ENCODE measurements at places on chromosomes 13 and 19. TPM values are rescaled to one million over a fixed set of nuclear protein-coding genes. Genes with fewer than 3 reads are reported as not detected.
A peak's percentile ranks its signal among the peaks of the same experiment; 100 is the strongest.

GRCh38 chr13:113902986-113903775, 39.3 kb upstream of the GAS6 start:
- H3K27ac ChIP-seq, result no peak overlapping the region
- H3K4me1 ChIP-seq, result peaks cover 9% of the 10 kb centered on the region

- no peak for DNase-seq
- H3K27me3 ChIP-seq, result no peaks in the 10 kb centered on the region
- H3K4me3 ChIP-seq, result no peak overlapping the region
- no peaks in the 10 kb centered on the region for H3K36me3 ChIP-seq
- peaks cover 9% of the 10 kb centered on the region for H3K4me1 ChIP-seq
Measured at GRCh38 chr13:22599156-22599555, 581.6 kb upstream of the SGCG start.

DNA sequence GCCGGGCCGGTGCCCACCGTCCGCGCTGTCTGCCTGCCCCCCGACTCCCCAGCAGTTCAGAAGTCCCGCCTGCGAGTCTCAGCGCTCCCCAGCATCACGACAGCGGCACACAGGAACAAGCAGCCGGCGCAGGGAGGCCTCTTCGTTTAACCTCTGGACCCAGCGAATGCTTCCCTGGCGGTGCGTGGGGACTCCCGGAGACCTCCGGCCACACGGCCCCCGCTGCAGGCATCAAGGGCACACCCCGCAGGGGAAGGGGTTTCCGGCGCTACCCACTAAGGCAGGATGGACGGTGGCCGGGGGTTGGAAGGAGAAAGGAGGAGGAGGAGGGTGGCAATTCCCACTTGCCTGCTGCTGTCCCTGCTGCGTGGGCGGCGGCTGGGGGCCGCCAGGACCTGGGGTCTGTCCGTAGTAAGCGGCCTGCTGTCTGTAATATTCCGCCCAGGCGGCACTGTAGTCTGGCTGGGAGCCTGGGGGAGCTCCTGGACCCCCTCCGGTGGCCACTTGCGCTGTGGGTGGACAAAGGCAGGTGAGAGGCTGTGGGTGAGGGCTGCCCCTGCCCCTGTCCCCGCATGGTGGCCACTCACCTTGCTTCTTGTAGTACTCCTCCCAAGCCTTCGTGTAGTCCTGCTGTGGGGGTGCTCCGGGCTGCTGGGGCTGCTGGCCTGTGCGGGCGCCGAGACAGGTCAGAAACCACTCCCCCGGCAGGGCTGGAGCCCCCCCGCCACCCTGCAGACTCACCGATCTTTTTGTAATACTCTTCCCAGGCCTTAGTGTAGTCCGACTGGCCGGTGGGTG, 9.6 kb downstream of the KHSRP start:
- no peaks in the 10 kb centered on the region for H3K36me3 ChIP-seq
- no peak for DNase-seq
- H3K4me3 ChIP-seq, result no peak overlapping the region
- H3K4me1 ChIP-seq, result peaks cover 1% of the 10 kb centered on the region
- H3K27me3 ChIP-seq, result peaks cover 3% of the 10 kb centered on the region
- no peak overlapping the region for H3K27ac ChIP-seq

DNA sequence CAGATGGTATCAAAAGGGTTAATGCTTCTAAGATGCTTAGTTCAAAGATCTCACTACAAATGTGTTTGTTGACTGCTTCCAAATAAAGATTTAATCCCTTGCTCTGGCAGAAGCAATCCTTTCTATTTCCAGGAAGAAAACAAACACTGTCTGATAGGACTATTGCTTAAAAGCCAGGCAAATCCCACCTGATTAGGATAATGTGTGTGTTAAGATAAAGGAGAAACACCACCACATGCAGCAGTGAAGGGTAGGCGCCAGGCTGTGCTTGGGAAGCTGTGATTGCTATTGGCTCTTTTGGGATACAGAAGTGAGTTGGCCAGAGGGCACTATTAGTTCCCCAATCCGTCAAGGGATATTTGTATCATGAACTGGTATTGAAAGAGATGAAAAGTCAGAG, 62.8 kb upstream of the LRCH1 start:
- H3K4me1 ChIP-seq, result no peaks in the 10 kb centered on the region
- peaks cover 6% of the 10 kb centered on the region for H3K36me3 ChIP-seq
- H3K27ac ChIP-seq, result no peak overlapping the region
- no peaks in the 10 kb centered on the region for H3K27me3 ChIP-seq
- DNase-seq, result no peak

DNA sequence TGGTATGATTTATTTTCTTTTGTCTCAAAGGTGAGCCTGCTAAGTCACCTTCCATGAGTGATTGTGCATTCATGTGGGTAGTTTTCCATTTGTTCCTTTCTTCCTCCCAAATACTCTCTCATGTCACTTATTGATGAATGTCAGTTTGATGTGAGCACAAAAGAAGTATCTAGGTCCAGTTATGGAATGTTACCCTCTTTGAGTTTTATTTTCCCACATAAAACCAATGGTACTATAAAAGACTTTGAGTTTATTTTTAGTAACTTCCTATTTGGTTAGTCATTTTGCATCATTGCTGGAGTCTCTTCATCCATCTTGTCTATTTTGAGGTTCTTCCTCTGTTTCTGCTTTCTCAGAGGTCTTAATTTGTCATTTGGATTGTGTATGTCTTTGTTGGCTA, 321.3 kb downstream of the GPC6 start:
- H3K4me1 ChIP-seq, result peaks cover 20% of the 10 kb centered on the region
- H3K27me3 ChIP-seq, result no peaks in the 10 kb centered on the region
- no peak overlapping the region for H3K4me3 ChIP-seq
- H3K36me3 ChIP-seq, result no peaks in the 10 kb centered on the region
- DNase-seq, result no peak

GRCh38 chr13:111626371-111627305, 306.2 kb downstream of the TEX29 start:
- peaks cover 6% of the 10 kb centered on the region for H3K36me3 ChIP-seq
- no peak overlapping the region for H3K27ac ChIP-seq
- DNase-seq, result no peak

DNA sequence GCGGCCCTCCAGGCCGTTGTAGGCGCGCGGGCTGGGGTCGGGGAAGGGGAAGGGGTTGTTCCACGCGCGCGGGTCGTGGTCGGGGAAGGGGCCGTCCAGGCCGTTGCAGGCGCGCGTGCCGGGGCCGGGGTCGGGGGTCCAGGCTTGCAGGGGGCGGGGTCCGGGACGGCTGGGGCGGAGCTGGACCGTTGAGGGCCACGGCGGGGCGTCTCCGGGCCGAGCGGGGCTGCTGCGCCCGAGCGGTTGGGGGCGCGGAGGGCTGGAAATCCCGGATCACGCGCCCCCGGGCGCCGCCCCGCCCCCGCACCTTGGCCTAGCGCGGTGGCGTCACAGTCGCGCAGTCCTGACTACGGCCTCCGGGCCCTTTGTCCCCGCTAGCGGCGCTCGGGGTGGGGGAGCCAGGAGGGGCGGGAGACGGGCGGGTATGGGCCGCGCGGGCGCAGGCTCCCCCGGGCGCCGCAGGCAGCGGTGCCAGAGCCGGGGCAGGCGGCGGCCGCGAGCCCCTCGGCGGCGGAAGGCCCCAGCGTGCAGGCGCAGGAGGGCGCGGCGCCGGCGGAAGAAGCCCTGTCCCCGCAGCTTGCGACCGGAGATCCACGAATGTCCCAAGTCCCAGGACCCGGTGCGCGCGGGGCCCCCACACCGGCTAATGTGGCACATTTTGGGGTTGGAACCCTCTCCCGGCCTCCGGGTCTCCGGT, 665 bp downstream of the GPX4 start:
- H3K36me3 ChIP-seq, result no peaks in the 10 kb centered on the region
- no peaks in the 10 kb centered on the region for H3K4me1 ChIP-seq
- DNase-seq, result peak; percentile 80

DNA sequence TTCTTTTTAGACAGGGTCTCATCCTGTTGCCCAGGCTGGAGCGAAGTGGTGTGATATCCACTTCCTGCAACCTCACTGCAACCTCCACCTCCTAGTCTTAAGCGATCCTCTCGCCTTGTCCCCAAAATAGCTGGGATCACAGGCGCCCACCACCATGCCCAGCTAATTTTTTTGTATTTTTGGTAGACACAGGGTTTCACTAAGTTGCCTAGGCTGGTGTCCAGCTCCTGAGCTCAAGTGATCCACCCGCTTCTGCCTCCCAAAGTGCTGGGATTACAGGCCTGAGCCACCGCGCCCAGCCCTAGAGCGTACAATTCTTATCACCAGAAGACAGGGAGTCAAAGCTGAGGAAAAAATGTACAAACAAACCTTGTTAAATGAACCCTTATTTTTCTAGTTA, 4.5 kb upstream of the ELOF1 start:
- H3K36me3 ChIP-seq, result no peaks in the 10 kb centered on the region
- H3K27ac ChIP-seq, result no peak overlapping the region
- peaks cover 6% of the 10 kb centered on the region for H3K27me3 ChIP-seq
- DNase-seq, result no peak
- H3K4me1 ChIP-seq, result peaks cover 7% of the 10 kb centered on the region

GRCh38 chr19:5172859-5173630, 167.6 kb downstream of the PTPRS start:
- H3K4me1 ChIP-seq, result peaks cover 4% of the 10 kb centered on the region
- no peak overlapping the region for H3K27ac ChIP-seq
- H3K4me3 ChIP-seq, result no peak overlapping the region
- no peak for DNase-seq
- H3K36me3 ChIP-seq, result peaks cover 7% of the 10 kb centered on the region
- no peaks in the 10 kb centered on the region for H3K27me3 ChIP-seq

DNA sequence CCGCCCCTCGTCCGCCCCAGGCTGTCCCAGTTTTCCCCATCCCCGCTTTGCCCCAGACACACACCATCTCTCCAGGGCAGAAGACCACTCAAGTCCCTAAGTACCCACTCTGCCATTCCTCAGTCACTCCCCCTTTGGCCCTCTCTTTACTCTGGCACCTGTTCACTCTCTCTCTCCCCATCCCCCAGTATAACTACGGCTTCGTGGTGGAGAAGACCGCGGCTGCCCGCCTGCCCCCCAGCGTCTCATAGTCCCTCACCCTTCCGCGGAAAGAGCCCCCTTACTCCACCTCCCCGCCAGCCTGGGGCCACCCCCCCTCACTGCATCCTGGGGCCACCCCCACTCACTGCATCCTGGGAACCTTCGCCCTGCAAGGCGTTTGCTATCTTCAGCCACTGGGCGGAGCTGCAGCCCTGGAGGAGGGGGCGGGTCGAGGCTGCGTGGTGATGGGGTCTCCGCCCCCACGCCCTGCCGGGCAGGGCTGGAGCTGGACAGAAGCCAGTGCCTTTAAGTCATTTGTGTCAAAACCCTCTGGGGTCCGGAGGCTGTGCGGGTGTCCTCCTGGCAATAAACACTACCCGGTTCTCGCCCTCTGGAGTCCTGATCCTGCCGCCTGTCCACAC, 5.0 kb downstream of the MVB12A start:
- H3K27ac ChIP-seq, result peak overlapping the region; percentile 12
- H3K27me3 ChIP-seq, result peaks cover 6% of the 10 kb centered on the region
- peak; percentile 89 for DNase-seq

DNA sequence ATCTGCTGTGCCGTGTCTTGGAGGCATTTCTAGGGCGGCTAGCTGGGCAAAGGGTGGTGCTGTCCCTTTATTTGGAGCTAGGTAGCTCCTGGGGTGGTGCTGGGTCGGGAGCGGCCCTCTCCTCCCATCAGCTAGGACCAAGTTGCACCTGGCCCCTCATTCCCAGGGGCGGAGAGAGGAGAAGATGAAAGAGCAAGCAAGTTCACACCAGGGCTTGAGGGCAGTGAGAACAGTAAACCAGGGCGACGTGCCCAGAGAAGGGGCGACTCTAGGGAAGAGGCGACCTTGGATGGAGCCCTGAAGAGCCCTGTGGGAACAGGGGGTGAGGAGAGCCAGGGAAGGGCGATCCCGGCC, 17.0 kb upstream of the KCNN1 start:
- H3K36me3 ChIP-seq, result no peaks in the 10 kb centered on the region
- H3K27ac ChIP-seq, result peak overlapping the region; percentile 99
- H3K27me3 ChIP-seq, result peaks cover 28% of the 10 kb centered on the region
- DNase-seq, result no peak

DNA sequence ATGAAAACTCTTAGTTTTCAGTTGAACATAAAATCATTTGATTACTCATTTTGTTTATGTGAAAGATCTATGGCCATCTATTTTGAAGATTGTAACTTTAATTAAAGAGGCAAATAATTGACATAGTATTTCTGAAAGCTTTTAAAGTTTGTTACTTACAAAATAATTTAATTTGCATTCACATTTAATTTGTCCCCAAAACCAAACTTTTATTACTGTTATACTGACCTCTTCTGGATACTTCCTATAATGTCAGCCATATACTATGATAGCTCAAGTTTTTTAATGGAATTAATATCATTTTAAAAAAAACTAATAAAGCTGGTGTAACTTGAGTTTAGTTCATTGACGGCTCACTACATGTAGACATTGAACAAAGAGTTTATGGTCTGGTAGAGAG, 4.9 kb upstream of the SGCG start:
- peaks cover 3% of the 10 kb centered on the region for H3K4me1 ChIP-seq
- no peaks in the 10 kb centered on the region for H3K36me3 ChIP-seq
- no peak overlapping the region for H3K27ac ChIP-seq
- H3K4me3 ChIP-seq, result no peak overlapping the region
- DNase-seq, result no peak
- H3K27me3 ChIP-seq, result no peaks in the 10 kb centered on the region

GRCh38 chr19:16595097-16595496, 22.9 kb upstream of the SLC35E1 start:
- no peaks in the 10 kb centered on the region for H3K36me3 ChIP-seq
- peaks cover 45% of the 10 kb centered on the region for H3K4me1 ChIP-seq
- H3K4me3 ChIP-seq, result no peak overlapping the region
- H3K27me3 ChIP-seq, result peaks cover 9% of the 10 kb centered on the region
- H3K27ac ChIP-seq, result no peak overlapping the region

- H3K36me3 ChIP-seq, result no peaks in the 10 kb centered on the region
- no peak for DNase-seq
- no peak overlapping the region for H3K4me3 ChIP-seq
Measured at GRCh38 chr19:48587387-48587786, 19.2 kb upstream of the SPACA4 start.

The MRPS31 gene
- 28.8 TPM for total RNA-seq

The SPRY2 gene
- 29.3 TPM for total RNA-seq

The C1QTNF9B gene
- not detected for total RNA-seq

The CSNK1A1L gene
- not detected for total RNA-seq

The TMPRSS9 gene
- total RNA-seq, result 0.29 TPM

The NCAN gene
- 186 TPM for total RNA-seq
